ENCODE measurements at places on chromosomes 2 and 18.

- no peak for DNase-seq
These were observed 2.7 kb downstream of the OTX1 start for GRCh38 chr2:63053081-63053888.

- no peak for DNase-seq
These were observed 147.7 kb upstream of the PKDCC start for GRCh38 chr2:41900101-41900577.

DNA sequence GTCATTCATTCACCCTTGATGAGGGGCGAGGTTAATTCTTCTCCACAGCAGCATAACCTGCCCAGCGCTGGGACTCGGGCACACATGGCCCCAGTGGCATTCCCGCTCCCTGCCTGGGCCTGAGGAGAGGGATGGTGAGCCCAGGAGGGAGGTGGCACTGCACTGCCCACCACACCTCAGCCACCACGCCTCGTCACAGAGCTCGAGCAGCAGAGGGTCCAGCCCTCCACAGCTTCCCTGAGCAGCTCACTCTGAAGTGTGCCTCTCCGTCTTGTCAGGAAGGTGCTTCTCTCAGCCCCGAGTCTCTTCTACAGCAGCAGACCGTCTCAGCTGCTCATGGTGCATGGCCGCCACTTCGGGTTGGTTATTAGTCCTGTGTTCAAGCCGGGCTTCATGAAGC, 34.9 kb downstream of the COA5 start:
- no peak for DNase-seq

- DNase-seq = peak; percentile 24
These were observed 265.0 kb downstream of the KCNJ3 start for GRCh38 chr2:154963511-154963910.

GRCh38 chr18:48548011-48548771, 9.4 kb downstream of the CTIF start:
- no peak for DNase-seq

GRCh38 chr2:134758633-134759032, 39.8 kb upstream of the TMEM163 start:
- DNase-seq = no peak

- DNase-seq = no peak
These were observed 9.6 kb upstream of the DPYSL5 start for GRCh38 chr2:26838121-26838906.

- no peak for DNase-seq
These were observed 240.1 kb upstream of the VRK2 start for GRCh38 chr2:57806449-57806968.

DNA sequence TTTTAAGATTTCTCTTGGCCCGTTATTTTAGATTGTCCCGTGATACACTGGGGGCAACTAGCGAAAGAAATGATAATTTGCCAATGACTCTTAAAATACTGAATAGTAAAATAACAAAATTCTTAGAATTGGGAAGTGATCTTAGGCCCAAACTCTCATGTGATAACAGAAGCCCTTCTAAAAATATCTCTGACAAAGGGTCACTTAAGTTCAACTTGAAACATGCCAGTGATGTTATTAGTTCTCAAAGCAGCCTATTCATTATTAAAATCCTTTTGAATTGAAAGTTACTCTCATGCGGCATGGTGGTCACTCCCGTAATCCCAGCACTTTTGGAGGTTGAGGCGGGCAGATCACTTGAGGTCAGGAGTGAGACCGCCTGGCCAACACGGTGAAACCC, 920.9 kb downstream of the NRXN1 start:
- no peak for DNase-seq

GRCh38 chr2:233966388-233966787, 49.2 kb downstream of the TRPM8 start:
- DNase-seq = no peak

DNA sequence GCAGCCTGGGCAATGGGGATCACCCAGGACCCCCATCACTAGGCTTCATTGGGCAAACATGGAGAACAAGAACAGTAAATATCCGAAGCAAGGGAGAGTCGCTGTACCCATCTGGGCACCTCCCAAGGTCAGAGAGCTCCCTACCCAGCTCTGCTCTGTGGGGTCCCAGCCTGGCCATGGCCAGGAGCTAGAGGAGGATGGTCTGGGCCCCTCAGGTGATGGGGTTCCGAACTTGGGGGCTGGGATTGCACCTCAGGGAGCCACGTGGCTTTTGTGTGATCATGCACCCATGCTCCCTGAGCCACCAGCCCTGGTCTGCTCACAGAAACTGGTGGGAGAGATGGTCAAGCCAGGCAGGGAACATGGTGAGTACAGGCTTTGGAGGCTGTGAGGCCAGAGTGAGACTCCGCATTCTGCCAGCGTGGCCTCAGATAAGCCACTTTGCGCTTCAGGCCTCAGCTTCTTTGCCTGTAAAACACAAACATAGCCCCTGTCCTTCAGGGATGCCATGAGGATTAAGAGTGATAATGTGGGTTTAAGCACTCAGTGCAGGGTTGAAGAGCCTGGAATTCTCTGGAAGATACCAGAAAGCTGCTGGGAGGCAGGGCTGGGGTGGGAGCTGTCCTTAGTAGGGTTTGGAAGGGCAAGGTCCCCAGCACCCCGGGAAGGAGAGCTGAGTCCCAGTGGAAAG, 3.0 kb upstream of the NMUR1 start:
- no peak for DNase-seq

- no peak for DNase-seq
These were observed 2.2 kb downstream of the RALBP1 start for GRCh38 chr18:9477509-9477908.

- DNase-seq = no peak
These were observed 39.4 kb downstream of the MAP2 start for GRCh38 chr2:209463226-209463625.

GRCh38 chr2:101296371-101296770, 12.1 kb downstream of the RNF149 start:
- DNase-seq = no peak
